Stimulated activated CD4-positive, alpha-beta T cell treated with anti-CD3 and anti-CD28 coated beads, Interleukin-1b, Interleukin-23, amount 100 ng/mL, for 4 hours (primary cell): ENCODE measurements at places on chromosomes 6 and 20.

GRCh38 chr20:31580706-31581105 is 24.4 kb upstream of the ID1 start:
- DNase-seq: no peak

DNA sequence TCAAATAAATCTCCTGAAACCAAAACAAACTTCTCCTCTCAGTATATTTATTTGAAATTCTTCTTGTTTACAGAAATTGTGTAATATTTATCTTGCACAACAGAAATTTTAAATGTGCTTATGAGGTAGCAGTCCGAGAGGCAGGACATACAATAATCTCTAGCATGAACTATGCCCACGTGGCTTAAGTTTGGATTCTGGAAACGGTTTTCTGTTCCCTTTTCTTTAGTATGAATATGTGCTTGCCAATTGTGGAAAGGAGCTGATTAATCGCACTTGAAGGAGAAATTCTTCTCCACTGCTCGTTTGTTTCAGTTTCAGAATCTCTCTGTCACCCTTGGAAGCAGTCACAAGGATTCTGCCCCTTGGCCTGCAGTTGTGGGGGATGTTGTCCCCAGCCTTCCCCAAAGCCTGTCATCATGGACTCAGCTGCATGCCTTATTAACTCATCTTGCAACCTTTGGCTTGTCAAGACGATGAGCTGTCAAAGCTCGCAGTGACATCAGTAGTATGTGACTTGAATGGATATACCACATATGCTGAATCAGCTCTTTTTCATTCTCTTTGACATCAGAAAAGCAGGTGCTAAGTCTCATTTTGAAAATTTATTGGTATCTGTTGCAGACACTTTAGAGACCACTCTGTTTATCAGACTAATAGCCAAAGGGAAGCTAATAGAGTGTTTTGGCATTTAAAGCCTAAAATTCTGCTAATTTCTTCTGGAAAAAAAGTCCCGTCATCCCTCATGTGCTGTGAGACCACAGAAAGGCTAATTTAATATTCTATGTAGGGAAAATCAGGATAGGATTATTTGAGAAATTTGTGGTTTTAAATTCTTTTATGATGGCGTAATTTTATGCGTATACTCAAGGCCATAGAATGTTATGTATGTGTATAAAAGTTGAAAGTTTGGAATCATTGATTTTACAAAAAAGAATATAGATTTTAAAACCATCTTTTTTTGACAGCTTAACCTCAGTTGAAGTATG is 186.8 kb downstream of the ARID1B start:
- no peak for DNase-seq

DNA sequence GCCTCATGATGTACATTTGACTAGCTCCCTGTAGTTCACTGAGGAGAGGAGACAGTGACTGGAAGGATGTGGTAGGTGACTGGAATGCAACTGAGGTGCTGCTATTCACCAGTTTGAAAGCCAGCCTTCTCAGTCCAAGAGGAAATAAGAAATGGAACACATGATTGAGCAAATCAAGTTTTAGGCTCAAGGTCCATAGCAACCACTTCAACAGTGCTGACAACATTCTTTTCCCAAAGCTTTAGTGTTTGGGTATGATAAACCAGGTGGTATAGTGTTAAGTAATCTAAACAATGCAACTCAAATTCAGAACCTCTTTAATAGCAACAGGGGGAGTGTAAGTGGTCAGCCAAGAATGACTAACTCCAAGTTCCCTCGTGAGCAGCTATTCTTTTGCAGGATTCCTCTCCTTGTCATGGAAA is 9.2 kb downstream of the ZHX3 start:
- no peak for DNase-seq

DNA sequence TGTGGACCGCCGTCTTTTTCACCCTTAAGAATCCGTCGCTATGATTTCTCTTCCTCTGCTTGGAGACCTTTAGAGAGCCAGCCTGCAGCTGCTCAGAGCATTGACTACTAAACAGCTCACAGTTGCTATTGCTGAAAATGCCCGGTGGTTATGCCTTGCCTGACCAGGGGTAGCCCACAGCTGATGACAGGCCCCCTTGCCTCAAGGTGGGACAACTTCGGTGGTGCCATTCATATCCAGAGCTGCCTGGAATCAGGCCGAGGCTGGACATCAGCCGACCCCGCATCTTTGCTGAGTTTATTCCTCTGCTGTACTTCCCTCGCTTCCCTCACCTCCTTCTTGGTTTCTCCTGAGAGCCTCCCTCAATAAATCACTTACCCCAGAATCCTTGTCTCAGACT is 39.6 kb downstream of the OVOL2 start:
- no peak for DNase-seq

DNA sequence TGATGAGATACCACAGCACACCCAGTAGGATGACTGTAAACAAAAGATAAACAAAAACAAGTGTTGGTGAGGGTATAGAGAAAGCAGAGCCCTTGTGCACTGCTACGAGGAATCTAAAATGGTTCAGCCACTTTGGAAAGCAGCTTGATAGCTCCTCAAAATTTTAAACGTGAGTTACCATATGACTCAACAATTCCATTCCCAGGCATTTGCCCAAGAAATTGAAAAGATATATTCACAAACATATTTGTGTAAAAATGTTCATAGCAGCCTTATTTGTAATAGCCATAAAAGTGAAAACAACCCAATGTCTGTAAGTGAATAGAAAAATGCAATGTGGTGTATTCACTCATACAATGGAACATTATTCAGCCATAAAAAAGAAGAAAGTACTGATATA is 141.0 kb upstream of the BTBD3 start:
- DNase-seq: no peak

- no peak for DNase-seq
Observed at GRCh38 chr6:152277826-152278329, 359.3 kb downstream of the SYNE1 start.

DNA sequence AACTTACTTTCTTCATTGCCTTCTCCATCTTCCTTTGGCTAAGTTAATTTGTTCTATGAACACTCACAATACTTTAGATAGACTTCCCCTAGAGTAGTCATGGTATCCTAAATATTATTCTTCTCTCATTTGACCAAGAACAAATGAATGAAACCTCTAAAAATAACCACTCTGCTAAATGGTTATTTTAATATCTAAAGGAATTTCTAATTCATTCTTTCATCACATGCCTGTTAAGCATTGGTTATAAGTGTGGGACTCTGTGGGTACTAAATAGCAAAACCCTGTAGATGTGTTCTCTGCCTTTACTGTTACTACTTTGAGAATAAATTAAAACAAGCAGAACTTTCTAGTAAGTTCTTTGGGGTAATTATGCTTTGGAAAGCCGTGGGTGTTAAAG is 138.9 kb downstream of the EYA4 start:
- no peak for DNase-seq

DNA sequence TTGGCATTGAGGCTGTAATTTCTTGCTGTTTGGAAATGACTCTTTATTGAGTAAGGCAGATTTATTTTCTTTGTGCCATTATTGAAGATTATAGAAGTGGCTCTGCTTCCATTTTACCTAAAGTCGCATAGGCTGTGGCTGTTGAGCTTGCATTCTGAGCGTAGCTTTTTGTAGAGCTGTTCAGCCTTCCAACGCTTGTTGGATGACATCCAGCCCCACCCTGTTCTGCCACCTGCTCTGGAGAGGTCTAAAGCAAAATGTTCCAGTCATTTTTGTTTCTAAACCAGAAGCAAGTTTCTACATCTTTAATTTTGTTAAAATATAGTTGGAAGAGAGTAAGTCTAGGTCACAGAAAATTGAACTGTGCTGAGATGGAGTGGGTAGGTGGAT is 24.4 kb downstream of the UST start:
- no peak for DNase-seq

GRCh38 chr6:155450240-155450581 is 5.4 kb downstream of the NOX3 start:
- no peak for DNase-seq

DNA sequence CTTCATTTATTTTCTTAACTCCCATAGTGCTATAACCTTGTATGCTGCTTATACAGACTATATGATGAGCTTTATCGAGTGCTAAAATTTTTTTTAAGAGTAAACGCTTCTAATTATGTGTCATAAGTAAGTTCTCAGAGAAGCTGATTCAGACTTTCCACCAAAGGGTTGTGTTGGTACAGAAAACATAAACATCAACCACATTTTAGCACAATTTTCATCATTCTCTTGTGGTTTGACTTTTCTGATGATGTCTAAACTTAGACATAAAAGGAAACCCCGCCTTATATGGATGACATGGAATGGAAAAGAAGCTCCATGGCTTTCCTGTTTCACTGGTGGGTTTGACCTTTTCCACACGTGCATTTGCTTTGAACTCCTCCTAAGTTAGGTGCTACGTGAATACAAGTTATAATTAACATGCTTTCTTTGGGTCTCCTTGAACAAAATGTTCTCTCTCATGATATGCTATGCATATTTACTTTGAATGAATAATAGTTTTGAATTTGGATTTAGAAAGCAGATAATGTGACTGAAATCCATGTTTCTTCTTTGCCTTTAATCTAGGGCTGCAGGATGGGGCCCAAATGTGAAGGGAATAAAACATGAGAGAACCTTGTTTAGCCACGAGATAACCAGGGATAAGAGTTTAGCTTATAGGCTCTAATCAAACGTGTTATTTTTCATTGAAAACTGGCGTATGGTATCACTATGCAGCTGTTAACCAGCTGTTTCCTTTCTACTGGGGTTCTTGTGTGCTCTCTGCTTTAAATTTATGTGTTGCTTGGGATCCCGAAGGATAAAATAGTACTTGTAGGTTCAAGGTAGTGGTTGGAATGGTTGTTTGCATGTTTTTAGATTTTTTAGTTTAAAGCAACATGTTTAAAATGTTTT is 127.1 kb upstream of the AHI1 start:
- DNase-seq: no peak

GRCh38 chr6:48194596-48195295 is 83.7 kb upstream of the PTCHD4 start:
- DNase-seq: no peak

DNA sequence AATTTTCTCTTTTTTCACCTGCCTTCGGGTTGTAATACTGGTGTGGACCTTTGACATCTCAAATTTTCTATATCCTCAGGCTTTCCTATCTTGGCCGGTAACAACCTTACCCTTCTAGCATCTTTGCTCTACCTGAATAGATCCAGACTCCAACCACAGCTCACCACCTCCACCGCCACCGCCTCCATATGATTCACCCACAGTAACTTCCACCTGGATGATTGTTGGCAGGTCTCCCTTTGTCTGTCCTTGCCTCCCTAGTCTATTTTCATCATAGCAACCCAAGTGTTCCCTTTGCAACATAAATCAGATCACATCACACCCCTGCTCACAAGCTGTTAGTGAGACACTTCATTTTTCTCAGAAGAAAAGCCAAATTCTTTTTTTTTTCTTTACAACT is 525.8 kb upstream of the POU3F2 start:
- no peak for DNase-seq

GRCh38 chr6:90045535-90045934 is 151.3 kb downstream of the GJA10 start:
- DNase-seq: no peak

- DNase-seq: no peak
Observed at GRCh38 chr6:40695750-40696415, 108.7 kb upstream of the LRFN2 start.

DNA sequence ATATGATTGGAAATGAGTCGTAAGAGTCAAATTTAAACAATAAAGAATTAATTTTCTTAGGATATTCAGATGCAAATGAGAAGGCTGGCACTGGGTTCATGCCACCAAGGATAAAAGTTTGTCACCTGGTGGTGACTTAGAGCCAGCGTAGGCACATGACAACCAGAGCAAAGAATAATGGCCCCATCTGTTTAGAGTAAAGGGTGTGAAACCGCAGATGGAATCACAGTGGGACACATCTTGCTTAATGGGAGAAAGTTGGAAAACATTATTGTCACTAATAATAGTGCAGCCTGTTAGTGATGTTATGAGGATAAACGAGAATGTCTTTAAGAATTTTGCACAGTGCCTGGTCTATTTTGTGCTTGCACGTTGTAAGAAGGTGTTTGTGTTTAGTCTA is 727.8 kb downstream of the QKI start:
- DNase-seq: no peak

DNA sequence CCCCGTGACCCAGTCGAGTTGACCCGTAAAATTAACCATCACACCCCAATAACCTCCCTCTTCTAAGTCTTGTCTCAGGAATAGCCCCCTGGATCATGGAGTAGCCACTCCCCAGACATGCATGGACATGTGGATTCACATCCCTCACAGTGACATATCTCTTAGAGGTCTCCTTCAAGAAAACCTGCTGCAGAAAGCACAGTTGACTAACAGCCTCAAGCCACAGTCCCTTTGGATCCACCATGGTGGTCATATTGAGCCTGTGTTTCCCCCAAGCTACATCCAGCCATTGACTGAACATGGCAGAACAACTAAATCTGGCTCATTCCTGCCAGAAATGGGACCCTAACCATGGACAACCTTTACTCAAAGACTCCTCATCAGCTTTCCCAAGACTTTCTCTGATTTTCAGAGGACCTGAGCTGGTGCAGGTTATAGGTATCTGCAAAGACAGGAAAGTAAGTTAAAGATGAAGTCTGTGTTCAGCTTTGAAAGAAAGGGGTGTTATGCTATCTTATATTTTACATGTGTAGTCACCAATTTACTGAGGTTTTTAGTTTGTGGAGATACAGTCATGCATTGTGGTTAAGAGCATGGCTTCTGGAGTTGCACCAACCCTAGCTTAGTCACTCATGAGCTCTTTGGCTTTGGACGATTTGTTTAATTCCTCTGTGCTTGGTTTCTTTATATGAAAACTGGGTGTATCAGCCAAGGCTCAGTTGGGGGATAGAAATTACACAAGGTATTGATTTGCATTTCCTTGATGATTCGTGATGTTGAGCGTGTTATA is 219.1 kb downstream of the MYLK4 start:
- DNase-seq: no peak

DNA sequence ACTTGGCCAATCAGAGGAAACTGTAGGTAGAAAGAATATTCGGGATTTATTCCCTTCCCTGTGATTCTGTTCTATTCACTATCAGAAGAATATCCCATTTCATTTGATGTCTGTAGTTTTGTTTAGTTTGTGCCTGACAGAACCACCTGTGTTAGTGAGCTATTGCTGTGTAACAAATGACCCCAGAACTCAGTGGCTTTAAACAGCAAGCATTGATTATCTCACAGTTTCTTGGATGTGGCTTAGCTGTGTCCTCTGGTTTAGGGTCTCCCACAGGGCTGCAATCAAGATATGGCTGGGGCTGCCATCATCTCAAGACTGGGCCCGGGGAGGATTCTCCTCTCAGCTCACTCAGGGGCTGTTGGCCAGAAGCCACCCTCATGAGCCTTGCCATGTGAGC is 143.7 kb downstream of the ZDHHC14 start:
- DNase-seq: no peak

- DNase-seq: no peak
Observed at GRCh38 chr6:71220466-71220865, 68.1 kb upstream of the OGFRL1 start.

GRCh38 chr6:2979819-2980464 is 8.6 kb upstream of the SERPINB6 start:
- no peak for DNase-seq

DNA sequence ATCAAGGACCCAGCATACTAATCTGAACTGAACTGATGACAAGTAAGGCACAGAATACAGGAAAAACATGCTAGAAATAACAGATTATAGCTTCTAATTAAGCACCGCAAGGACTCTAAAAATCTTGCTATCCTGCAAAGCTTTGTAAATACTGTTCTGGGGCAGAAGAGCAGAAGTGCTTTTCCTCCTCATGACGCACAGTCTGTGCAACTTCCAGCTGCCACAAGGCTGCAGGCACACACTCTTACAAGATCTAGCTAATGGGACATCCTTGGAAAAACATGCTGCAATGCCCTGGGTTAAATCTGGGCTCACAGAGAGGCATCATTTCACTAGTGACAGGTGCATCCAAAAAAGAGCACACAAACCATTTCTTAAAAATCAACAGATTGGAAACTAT is 188.6 kb downstream of the GJA10 start:
- no peak for DNase-seq

GRCh38 chr6:24564081-24564480 is 69.3 kb downstream of the ALDH5A1 start:
- no peak for DNase-seq
